ENCODE measurements at places on chromosomes 12 and 14. TPM values are rescaled to one million over a fixed set of nuclear protein-coding genes. Genes with fewer than 3 reads are reported as not detected.

DNA sequence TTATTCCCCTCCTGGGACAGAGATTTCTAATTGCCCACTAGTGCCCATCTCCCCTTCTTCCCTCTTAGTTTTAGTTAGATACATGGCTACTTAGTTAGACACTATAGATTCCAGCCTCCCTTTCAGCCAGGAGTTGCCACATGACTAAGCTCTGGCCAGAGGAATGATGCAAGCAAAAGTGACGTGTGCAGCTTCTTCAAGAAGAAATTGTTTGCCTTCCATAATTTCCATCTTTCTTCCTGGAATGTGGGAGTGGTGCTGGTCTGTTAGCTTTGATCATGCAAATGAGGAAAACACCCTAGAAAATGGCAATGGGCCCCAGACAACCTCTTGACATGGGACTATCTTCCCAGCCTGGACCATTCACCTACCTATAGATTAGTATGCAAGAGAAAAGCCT is 21.4 kb downstream of the CCDC177 start:
- no peak for DNase-seq

GRCh38 chr12:108939594-108939993 is 59.7 kb downstream of the DAO start:
- DNase-seq = no peak

GRCh38 chr14:22188318-22188717 is 400.7 kb downstream of the DAD1 start:
- DNase-seq = no peak

DNA sequence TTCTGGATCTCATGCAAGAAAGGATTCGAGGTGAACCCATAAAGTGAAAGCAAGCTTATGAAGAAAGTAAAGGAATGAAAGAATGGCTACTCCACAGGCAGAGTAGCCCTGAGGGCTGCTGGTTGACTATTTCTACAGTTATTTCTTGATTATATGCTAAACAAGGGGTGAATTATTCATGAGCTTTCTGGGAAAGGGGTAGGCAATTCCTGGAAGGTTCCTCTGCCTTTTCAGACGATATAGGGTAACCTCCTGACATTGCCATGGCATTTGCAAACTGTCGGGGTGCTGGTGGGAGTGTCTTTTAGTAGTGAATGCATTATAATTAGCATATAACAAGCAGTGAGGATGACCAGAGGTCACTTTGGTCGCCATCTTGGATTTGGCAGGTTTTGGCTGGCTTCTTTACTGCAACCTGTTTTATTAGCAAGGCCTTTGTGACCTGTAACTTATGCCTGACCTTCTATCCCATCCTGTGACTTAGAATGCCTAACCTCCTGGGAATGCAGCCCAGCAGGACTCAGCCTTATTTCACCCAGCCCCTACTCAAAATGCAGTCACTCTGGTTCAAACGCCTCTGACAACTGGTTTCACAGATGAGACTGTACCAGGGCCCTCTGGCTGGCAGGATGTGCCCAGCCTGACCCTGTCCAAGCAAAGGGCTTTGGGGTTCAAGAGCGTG is 157.7 kb upstream of the SFSWAP start:
- no peak for DNase-seq

The KLHL42 gene
- total RNA-seq = 25.7 TPM

All from naive thymus-derived CD8-positive, alpha-beta T cell (primary cell).